ENCODE measurements at places on chromosomes 11 and 22.

DNA sequence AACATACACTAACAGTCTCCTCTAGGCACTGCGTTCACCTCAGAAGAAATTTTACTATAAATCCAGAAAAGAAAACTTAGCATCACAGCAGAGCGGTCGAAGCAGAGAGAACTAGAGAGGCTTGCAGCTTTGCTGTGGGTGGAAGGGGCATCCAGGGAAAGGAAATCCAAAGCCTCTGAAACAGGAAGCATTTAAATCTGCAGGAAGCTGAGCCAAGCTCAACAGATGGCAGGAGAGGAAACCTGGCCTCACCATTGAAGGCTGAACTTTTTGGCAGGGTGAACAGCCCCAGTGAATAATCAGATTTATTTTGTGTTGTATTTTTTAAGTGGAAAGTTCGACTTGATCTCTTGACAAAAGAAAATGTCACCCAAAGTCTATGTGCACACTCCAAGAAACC is 858.1 kb downstream of the OPCML start:
- no peak for DNase-seq

- DNase-seq: no peak
Observed at GRCh38 chr22:31540966-31541365, 44.6 kb downstream of the SFI1 start.

DNA sequence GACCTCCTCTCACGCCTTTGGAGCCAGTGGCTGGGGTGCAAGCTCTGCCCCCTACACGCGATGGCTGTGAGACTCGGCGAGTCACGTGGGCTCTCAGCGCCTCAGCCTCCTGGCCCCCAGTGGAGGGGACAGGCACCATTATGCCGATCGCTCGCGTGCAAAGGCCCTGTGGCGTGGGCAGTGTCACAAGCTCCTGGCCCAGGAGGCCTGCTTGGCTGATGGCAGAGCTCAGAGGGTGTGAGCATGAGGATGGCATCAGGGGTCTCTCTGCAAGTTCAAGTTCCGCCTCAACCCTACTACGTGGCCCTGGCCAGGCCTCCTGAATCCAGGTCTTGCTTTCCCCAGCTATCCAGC is 90.8 kb upstream of the KCNQ1OT1 start:
- no peak for DNase-seq

DNA sequence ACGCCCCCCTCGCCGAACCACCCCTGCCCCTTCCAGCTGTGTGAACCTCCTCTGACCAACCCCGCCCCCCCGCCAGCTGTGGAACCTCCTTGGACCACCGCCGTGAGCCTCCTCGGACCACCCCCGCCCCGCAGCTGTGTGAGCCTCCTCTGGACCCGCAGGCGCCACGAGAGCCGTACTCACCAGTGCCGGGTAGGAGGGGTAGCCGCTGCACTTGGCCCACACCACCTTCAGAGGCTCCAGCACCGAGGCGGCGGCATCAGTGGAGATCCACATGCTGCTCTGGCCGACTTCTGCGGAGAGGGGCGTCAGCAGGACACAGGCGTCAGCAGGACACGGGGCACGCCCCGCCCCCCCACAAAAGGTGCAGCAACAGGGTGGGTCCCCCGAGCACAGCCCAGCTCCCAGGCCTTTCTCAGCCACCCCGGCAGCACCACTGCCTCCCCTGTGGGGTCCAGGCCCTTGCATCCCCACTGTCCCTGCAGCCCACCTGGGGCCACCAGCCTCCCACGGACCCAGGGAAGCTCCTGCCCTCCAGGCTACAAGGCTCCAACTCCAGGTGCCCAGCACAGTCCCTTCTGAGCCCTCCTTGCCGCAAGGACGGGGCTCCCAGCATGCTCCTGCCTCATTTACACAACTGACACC is 51.7 kb downstream of the BRD1 start:
- no peak for DNase-seq

DNA sequence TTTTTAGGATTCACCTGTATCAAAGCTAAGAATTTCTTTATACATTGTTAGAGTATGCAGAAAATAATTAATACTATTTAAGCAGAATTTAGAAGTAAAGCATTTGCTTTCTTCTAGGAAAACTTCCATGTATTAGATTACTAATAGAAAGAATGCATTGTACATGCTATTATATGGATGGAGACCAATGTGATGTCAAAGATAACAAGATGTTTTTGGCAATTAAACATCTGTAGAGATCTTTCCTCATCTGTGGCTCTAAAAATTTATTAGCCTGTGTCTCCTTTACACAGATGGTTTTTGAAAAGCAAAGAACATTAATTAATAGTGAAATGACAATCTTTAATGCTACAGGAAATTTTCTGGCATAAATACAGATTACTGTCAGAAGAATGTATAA is 198.4 kb upstream of the CCDC179 start:
- DNase-seq: no peak

GRCh38 chr22:46966846-46967245 is 204.4 kb downstream of the TBC1D22A start:
- no peak for DNase-seq

- DNase-seq: no peak
Observed at GRCh38 chr22:44340271-44341239, 27.8 kb upstream of the SHISAL1 start.

- DNase-seq: no peak
Observed at GRCh38 chr11:25755918-25756584, 575.9 kb upstream of the ANO3 start.

GRCh38 chr11:78244080-78244479 is 55.4 kb downstream of the USP35 start:
- DNase-seq: no peak

DNA sequence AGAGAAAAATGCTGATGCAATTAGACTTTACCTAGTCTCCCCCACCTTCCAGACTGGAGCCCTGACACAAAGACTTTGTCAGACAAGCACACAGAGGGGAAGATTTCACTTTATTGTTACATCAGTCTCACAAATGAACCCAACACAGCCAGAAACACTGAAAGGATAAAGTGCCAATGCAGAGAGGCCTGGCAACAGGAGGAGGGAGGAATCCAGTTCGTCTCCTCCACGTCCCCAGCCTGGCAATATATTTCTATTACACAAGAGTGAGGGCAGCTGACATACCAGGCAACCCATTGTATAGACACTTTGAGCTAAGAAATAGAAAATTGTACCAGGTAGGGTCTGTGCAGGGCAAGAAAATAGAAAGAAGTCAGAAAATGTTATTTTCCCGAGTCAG is 16.2 kb upstream of the TMEM9B start:
- no peak for DNase-seq

- DNase-seq: no peak
Observed at GRCh38 chr11:72646024-72646423, 28.2 kb downstream of the PDE2A start.

GRCh38 chr22:21624120-21624879 is 5.5 kb downstream of the YDJC start:
- DNase-seq: peak; percentile 31

DNA sequence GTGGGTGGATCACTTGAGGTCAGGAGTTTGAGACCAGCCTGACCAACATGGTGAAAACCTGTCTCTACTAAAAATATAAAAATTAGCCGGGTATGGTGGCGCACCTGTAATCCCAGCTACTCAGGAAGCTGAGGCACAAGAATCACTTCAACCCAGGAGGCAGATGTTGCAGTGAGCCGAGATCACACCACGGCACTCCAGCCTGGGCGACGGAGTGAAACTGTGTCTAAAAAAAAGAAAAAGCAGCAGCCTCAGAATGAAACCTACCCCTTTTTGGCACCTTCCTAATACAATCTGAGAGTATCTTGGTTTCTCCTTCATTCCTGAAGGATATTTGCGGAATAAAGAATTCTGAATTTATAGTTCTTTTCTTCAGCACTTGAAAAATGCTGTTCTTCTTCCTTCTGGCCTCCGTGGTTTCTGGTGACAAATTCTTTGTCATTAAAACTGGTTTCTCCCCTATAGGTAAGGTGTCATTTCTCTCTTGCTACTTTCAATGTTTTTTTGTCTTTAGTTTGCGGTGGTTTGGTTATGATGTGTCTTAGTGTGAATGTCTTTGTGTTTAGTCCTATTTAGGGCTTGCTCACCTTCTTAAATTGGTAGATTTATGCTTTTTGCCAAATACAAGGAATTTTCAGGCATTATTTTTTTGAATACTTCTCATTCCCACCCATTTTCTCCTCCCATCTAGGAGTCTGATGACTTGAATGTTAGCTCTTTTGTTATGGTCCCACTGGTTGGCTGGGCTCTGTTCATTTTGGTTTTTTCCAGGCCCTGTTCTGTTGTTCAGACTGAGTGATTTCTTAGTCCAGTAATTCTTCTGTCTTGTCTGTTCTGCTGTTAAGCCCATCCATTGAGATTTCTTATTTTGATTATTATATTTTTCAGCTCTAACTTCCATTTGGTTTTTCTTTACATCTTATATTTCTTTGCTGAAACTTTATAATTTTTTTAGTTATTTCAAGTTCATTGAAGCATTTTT is 15.4 kb downstream of the ASRGL1 start:
- no peak for DNase-seq

- DNase-seq: no peak
Observed at GRCh38 chr22:33240888-33241475, 182.8 kb upstream of the SYN3 start.

GRCh38 chr11:66789097-66789890 is 53.9 kb upstream of the RCE1 start:
- DNase-seq: peak; percentile 3

DNA sequence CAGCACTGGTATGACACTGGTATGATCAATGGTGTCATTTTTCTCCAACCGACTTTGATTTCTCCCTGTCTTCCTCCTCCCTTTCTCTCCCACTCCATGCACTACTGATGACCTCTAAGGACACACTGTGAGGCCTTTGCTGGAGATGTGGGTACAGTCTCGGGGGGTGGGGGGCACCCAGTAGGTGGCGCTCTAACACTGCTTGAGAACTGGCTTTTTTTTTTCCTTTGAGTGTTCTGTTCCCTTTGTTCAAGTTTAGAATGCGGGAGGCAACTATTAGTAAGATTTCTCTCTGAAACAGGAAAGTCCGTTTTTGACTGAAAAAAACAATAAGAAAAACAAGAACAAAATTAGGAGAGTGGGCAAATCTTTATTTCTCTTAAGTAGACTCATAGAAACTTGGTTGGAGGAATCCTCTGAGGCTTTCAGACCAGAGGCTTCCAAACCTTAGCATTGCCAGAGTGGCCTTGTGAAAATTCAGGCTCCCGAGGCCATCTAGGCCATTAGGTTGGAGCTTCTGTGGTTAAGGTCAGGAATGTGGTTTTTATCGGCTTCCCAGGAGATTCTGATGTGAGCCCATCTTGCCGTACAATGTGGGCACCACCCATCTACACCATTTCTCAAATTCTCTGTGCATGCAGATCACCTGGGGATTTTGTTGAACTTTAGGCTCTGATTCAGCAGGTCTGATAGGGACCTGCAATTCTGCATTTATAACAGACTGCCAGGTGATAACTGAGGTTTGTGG is 43.2 kb downstream of the PANX1 start:
- peak; percentile 26 for DNase-seq

DNA sequence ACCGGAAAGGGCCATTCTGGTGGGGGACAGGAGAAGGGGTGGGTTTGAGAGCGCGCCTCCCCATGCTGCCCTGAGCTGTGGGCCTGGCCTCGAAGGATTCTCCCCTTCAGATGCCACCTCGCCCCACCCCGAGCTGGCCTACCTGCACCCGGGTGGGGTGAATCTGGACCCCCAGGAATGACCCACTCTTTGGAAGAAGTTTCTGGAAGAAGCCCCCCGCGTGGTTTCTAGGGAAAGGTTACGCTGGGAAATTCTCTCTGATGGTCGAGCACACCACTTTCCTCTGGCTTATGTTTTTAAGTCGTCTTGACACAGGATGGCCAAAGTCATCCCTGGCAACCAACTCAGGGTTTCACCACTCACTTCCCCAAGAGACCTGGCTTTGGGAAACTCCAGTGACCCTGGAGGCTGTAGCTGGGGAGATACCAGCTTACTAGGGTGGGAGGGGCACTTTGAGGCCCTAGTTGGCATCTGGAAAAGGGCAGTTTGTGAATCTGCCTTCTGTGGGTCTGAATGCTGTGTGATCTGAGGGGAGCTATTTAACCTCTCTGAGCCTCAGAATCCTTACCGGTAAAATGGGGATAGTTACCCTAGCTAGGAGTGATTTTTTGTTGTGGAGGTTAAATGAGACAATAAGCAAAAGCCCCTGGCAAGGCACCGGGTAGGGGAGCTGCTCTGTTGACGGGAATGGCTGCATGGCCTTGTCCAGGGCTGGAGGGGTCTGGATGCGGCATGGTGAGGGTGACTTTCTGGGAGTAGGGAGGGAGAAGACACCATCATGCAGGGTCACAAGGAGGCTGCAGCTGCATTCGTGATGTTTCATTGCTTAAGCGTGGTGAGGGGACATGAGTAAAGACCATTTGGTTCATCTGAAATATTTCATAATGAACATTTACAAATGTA is 45.3 kb upstream of the ACCSL start:
- DNase-seq: no peak

GRCh38 chr22:26429458-26430286 is 612 bp downstream of the ASPHD2 start:
- DNase-seq: no peak
